Anterior cingulate cortex (tissue), 58 donors: ENCODE measurements at places on chromosomes 16 and 17.
A peak's percentile ranks its signal among the peaks of the same experiment; 100 is the strongest.

- DNase-seq, result no peak
These were observed 12.8 kb downstream of the ZNF778 start for GRCh38 chr16:89230255-89230654.

DNA sequence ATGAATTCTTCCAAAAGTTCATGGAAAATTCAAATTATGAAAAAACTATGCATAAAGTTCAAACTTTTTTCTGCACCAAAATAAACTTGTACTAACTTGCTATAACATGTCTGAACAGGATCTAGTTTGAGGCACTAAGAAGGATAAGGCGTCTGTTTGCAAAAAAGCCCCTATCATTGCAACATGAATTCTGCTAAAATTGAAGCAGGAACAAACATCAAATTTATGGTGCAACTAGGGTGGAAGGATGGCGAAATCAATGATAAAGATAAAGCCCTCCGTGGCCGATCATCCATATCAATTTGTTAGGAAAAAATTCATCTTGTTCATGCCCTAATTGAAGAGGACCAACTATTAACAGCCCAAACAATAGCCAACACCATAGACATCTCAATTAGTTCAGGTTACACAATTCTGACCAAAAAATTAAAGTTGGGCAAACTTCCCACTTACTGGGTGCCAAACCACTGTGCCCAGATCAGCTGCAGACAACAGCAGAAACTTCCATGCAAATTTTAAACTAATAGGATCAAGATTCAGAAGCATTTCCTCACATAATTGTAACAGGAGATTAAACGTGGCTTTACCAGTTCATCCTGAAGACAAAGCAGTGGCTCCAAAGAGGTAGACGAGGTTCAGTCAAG lies 12.9 kb downstream of the IL21R start:
- no peak for DNase-seq

DNA sequence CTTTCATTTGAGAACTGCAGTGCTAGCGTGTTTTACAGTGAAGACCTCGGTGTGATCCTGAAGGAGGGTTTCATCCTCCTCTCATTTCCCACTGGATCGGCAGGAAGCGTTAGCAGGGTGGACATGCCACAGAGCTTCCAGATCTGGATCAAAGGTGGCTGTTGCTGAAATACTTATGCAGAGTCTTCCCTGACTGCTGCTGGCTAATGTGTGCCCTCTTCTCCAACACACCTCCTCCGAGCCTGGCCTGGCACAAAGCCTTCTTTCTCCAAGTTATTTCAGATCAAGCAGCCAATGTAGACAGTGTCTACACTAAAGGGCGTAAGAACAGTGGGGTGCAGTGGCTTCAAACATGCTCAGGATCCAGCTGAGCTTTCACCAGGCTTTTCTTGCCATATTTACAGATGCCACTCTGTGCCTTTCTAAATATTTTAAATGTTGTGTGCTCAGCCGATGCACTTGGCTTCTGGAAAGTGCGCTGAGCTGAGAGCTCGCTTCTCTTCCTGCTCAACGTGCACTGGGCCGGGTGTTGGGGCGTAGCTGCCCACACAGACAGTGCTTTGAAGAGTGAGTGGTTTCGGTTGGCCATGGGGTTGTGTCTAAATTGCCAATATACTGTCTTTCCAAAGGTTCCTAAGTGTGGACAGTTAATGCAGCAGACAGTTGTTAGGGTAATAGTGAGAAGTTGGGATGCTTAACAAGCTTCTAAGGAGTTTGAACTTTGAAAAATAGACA lies 2.1 kb downstream of the ZNF750 start:
- DNase-seq, result no peak

DNA sequence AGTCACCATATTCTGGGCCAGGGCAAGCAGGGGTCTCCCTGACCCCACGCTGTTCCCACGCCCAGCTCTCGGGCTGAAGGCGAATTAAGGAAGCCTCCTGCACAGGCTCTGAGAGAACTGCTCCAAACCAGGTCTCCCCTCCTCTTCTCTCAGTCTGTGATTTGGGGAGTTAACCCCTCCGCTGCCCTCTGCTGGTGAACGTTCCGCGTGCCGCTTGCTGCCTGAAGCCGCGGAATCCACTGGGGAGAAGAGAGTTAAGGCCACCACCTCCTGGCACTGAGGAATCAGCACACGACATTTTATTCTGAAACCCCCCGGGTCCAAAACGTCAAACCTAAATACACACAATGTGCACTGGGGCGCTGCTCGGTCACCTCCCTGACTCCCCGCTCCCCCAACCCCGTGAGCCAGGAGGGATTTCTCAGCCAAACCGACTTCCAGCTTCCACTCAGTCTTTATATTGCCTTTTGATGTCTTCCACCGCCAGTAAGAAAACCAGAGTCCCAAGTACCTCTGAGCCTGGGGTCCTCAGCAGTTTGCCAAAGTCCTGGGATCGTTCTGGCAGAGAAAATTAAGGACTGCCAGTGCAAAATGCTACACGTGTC lies 54.4 kb upstream of the RCVRN start:
- DNase-seq, result peak; percentile 52

DNA sequence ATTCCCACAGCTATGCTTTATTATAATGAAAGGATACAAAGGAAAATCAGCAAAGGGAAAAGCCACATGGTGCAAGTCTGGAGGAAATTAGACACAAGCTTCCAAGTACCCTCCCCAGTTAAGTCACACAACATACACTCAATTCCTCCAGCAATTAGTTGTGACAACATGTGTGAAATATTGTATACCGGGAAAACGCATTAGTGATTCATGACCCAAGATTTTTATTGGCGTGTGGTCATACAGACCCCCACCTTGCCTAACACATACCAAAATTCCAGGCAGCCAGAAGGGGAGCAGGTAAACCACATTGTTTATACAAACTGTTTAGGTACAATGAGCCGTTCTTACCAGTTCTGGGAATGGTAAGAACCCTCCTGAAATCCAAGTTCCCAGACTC lies 160.6 kb downstream of the CYB561 start:
- DNase-seq, result no peak

GRCh38 chr17:50090071-50090470 lies 5.1 kb upstream of the PDK2 start:
- DNase-seq, result no peak

- no peak for DNase-seq
These were observed 59.0 kb upstream of the TNRC6C start for GRCh38 chr17:77899498-77899897.

DNA sequence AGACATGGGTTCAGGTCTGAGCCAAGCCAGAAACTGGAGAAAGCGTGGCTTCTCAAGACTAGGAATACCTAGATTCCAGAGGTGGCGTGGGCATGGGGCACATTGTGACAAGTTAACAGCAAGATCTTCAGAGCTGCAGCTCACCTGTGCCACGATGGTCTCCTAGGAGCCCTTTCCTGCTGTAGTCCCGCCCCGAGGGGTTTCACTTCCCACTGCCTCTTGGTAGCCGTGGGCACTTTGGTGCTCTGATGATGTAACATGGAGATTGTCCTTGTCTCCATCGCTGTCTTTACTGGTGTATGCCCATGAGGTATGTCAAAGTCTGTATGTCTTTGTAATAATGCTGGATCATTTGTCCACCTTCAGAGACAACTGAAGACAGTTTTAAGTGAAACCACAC lies 89.7 kb downstream of the WWOX start:
- no peak for DNase-seq

DNA sequence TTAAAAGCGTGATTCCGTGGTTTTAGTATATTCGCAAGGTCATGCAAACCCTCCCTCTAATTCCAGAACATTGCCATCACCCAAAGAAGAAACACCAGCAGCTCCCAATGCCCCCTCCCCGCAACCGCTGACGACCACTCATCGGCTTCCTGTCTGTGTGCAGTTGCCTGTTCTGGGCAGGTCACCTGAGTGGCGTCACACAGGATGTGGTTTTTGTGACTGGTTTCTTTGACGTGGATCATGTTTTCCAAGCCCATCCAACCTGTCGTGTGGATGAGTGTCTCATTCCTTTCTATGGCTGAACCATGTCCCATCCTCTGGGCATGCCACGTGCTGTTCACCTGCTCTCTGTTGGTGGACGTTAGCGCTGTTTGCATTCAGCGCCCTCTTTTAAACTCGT lies 8.2 kb upstream of the ATP2C2 start:
- DNase-seq, result no peak

DNA sequence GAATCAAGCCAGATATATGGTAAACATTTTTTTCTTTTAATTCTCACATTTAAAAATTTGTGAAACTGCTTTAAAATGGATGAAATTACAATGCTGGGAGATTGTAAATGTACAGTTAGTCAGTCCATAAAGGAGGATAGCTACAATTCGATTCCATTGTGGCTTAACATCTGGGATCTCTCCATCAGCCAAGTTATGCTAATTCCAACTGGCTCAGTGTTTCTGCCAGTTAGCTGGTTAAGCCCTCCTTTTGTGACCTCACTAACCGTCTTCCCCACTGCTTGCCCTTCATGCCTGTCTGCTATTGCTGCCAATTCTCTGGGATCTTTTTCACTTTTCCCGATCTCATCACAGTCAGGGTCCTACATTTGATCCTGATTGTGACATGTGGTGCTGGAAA lies 1347.6 kb downstream of the CDH11 start:
- DNase-seq, result no peak

DNA sequence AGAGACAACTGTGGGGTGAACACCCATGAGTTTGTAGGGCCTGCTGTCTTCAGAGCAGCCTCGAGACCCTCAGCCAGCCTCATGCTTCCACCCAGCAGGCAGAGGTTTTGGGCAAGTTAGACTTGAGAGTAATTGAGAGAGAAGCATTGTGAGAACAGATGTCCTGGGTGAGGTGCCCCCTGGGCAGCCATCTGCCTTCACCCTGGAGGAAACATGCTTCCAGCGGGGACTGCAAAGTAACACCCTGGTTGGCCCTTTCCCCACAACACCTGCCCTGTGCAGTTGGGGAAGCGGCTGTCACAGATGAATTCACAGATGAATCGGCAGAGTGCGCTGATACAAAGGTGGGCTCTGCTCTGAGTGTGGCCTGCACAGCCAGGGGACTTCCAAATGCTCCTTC lies 23.4 kb downstream of the ATPAF2 start:
- DNase-seq, result no peak

- DNase-seq, result no peak
These were observed 64.1 kb downstream of the TIMM22 start for GRCh38 chr17:1060991-1061390.

- DNase-seq, result no peak
These were observed 9.6 kb downstream of the PSMD7 start for GRCh38 chr16:74305978-74306784.

DNA sequence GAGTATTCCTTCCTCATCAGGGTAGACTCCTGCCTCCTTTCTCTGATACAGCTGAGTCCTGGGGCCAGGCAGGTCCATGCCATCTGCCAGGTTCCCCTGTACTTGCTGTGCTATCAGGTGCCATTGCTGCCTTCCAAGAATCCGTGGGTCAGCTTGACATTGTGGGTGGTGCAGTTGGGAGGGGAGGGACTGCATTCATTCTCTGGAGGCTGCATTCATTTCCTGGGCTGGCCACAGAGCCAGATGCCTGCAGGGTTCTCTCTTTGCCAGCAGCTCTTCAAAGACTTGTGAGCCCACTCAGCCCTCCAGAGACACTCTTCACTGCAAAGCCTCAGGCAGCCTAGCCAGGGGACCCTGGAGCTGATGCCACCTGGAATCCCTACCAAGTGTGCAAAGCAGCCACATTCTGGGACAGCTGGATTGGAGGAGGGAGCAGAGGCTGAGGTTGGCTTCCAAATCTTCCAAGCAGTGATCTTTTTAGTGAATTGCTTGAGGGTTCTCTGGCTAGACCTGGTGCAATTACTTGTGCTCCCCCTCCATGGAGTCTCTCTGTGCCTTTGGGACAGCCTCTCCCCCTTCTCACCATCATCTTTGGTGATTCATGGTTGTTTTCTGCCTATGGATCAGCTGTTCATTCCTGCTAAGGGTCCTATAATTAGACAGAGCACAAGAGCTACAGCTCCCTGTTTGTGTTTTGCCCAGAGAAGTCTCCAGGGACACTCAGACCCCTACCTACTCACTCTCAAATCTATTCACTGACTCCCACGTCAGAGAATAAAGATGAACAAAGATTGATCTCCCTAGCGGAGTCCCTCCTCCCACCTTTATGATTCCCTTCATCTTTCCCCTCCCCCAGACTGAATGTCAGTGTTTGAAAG lies 20.9 kb downstream of the ANKFN1 start:
- peak; percentile 25 for DNase-seq
